Activated T-cell treated with anti-CD3 and anti-CD28 coated beads, Interleukin-2, amount 50 U/mL, for 48 hours (primary cell): ENCODE measurements at places on chromosomes 12 and 14.

DNA sequence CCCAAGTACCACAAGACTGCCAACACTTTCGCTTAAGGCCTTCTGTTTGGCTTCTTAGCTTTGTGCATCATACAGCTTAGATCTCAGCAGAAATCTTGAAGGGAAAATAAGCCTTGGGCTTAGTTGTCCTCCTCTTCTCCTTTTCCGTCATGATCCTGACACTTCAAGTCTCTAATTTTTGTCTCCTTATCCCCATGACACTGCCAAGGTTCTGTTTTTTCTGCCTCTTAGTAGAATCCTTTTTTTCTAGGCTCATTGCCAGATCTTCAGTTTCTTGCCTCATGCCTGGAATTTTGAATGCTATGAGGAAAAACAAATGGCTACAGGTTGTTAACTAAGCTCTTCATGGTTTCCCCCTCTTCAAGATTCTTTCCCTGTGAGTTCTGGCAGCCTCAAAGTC lies 450.4 kb downstream of the LRFN5 start:
- no peak for DNase-seq

GRCh38 chr14:67417633-67418032 lies 5.7 kb upstream of the PLEK2 start:
- DNase-seq, result no peak

- DNase-seq, result no peak
Measured at GRCh38 chr12:56220611-56221231, 1.0 kb downstream of the RNF41 start.

GRCh38 chr12:29427964-29428363 lies 47.0 kb upstream of the ERGIC2 start:
- DNase-seq, result no peak

GRCh38 chr12:118742431-118742830 lies 238.9 kb upstream of the SRRM4 start:
- DNase-seq, result no peak

DNA sequence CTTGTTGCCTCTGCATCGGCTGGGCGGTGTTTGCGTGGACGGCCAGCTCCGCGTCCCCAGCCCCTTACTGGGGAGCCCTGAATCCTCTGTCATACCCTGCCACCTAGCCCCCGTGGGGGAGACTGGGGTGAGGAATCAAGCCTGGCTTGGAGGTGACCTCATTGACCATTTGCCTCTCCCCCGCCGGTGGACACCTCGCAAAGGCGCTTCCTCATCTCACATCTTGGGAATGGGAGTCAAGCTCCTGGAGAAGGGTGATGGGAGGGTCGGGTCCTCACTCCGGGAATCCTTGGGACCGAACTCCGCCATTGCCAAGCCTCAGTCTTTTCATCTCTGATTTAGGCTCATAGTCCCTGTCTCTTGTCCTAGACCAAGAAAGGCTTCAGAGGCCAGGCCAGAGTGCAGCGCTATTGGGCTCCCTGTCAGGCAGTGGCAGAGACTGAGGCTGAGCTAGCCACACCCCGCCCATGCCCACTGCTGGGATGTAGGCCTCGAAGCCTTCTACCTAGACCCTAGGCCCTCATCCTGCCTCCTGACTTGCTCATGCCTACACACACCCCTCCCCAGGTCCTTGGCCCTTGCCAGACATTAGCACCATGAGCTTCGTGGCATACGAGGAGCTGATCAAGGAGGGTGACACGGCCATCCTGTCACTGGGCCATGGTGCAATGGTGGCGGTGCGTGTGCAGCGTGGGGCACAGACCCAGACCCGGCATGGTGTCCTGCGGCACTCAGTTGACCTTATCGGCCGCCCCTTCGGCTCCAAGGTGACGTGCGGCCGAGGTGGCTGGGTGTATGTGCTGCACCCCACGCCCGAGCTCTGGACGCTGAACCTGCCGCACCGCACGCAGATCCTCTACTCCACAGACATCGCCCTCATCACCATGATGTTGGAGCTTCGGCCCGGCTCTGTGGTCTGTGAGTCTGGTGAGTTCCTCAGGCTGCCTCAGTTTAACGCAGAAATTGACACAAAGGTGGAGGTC lies 678 bp downstream of the TRMT61A start:
- no peak for DNase-seq

DNA sequence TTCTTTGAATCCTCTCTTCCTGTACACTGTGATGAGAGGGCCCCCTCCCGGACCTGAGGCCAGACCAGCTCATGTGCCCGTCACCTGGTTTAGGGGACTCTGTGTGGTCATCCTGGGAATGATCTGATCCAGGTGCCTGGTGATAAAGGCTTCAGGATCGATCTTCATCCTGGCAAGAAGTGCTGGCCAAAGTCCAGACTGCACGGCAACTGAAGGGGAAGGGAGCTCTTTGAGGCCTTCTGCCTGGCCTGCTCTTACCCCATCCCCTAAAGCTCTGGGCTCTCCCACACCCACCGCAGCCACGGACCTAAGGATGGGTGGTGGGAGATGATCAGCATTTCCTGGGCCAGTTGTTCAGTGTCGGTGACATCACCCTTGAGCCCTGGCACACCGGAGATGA lies 31.8 kb downstream of the GCN1 start:
- DNase-seq, result no peak

- DNase-seq, result no peak
Measured at GRCh38 chr12:38289396-38289795, 27.2 kb upstream of the ALG10B start.

DNA sequence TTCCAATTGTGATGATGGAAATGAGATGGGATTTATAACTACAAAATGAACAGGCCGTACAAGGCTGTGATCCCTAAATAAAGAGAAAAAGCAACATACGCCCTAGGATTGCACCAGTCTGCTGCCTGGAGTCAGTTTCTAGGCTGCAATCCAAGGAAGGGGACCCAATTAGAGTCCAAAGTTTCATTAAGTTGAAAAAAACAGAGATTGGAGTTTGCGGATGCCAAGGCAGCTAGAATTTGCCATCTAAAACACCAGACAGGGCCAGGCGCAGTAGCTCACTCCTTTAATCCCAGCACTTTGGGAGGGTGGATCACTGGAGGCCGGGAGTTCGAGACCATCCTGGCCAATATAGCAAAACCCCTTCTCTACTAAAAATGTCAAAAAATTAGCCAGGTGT lies 661.0 kb downstream of the RPS29 start:
- no peak for DNase-seq

GRCh38 chr14:60544659-60545058 lies 35.7 kb downstream of the SIX6 start:
- no peak for DNase-seq

DNA sequence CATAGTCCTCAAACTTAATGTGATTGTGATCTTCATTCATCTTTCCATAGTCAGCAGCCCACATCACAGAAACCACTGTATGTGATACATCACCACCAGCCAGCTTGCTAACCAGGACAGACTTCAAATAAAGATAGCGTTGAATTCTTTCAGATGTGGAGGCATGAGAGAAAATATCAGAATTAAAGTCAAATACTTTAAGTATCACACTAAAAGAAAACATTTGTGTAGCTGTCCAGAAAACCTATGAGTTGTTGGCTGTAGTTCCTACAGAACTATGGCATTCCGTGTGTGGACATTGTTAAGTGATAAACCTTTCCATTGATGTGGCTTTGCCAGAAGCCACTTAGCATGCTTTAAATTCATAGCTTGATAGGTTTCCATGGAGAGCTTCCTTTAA lies 105.1 kb downstream of the LLPH start:
- no peak for DNase-seq

DNA sequence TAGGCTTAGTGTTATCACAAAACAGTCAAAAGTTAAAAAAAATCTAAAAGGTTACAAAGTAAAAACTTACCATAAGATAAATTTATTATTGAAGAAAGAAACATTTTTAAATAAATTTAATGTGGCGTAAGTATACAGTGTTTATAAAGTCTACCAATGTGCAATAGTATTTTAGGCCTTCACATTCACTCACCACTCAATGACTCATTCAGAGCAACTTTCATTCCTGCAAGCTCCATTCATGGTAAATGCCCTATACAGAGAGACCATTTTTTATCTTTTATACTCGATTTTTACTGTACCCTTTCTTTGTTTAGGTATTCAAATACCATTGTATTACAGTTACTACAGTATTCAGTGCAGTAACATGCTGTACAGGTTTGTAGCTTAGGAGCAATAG lies 124.5 kb downstream of the ANO4 start:
- no peak for DNase-seq

- DNase-seq, result no peak
Measured at GRCh38 chr12:21561158-21561557, 35.1 kb downstream of the SPX start.

- DNase-seq, result no peak
Measured at GRCh38 chr14:63759456-63759855, 31.6 kb upstream of the SGPP1 start.

DNA sequence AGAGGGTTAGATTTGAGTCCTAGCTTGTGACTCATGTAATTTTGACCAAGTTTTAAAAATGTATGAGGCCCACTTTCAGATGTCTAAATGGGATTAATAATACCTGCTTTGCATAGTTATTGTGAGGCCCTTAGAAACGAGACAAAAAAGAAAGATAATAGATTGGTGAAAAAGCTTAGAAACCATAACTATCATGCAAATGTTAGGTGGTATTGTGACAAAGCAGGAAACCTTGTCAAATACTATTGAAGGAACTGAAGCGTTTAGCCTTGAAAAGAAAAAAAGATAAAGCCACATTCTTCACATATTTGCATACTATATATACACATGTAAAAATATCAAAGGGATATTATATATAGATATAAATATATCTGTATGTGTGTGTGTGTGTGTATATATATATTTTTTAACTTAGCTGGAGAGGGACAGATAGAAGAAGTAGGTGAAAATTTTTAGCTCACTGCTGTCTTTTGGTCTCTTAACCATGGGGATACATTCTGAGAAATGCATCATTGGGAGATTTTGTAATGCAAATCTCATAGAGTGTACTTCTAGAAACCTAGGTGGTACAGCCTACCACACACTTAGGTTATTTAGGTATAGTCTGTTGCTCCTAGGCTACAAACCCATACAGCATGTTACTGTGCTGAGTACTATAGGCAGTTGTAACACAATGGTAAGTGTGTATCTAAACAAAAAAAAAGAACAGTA lies 270.3 kb downstream of the CCDC91 start:
- no peak for DNase-seq

DNA sequence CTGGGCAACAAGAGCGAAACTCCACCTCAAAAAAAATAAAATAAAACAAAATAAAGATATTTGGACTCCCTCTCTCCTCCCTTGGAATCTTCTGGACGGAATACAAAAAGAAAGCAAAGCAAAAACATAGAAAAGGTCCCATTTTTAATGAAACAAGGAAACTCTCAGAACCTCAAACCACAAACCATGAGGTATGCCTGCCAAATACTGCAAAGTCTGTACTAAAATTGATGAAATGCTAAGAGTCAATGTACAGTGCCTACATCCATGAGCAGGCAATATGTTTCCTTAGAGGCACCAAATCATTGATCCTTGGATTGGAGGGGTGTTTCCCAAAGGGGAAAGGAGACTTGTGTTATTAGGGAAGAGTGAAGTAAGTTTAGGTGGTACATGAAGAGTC lies 8.2 kb upstream of the RPS6KA5 start:
- no peak for DNase-seq

GRCh38 chr12:12890543-12891079 lies 751 bp upstream of the GPRC5A start:
- DNase-seq, result no peak
